Posterior vena cava (tissue), 2 donors: ENCODE measurements at places on chromosomes 1 and 21.

DNA sequence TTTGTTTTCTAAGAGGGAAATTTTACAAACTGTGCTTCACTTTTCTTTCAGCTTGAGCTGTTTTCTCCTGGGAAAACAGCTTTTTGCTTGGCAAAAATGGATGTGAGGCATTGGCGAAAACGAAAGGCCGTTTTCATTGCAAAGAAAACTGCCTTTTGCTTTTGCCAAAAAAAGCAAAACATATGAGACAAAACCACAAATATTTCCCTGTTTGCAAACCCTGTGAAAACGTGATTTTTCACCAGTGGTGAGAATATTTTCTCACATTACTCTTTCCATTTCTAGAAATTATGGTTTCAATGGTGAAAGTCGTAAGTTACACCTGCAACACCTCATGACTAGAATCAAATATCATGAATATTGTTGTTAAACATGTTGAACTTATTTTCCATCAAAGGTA lies 74.0 kb upstream of the ZBTB18 start:
- DNase-seq, result no peak

DNA sequence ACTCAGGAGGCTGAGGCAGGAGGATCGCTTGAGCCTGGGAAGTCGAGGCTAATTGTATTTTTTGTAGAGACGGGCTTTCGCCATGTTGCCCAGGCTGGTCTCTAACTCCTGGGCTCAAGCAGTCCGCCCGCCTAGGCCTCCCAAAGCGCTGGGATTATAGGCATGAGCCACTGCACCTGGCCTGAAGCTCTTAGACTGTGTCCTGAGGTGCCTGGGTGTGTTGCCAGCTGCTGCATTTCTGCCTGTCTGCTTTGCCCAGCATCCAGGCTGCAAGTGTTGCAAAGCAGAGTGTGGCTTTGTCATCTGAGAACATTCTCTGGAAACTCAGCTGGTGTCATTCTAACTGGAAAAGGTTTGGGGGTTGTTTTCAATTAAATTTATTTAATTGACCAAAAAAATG lies 105.0 kb downstream of the HUNK start:
- no peak for DNase-seq

- no peak for DNase-seq
Measured at GRCh38 chr1:25360596-25361581, 22.8 kb downstream of the TMEM50A start.

- no peak for DNase-seq
Measured at GRCh38 chr1:14778541-14778897, 180.0 kb downstream of the KAZN start.

GRCh38 chr1:185314411-185314810 lies 2.6 kb downstream of the IVNS1ABP start:
- no peak for DNase-seq

DNA sequence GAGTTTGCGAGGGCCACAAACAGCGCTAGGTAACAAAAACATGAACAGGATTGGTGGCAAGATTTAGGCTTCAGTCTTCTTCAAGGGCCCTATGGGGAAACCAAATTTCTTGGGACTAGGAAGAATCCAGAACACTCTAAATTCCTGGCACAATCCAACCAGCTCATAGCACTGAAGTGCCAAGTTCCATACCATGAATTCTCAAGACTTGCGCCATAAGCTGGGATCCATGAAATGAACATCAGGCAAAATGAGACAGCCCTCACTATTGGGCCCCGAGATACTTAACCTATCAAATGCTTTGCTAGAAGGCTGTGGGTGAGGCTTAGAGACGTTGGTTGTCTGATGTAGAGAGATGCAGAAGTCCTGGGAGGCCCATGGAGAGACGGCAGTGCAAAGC lies 322.1 kb downstream of the PAPPA2 start:
- no peak for DNase-seq
